ENCODE measurements at places on chromosomes 3 and 15. TPM values are rescaled to one million over a fixed set of nuclear protein-coding genes. Genes with fewer than 3 reads are reported as not detected.

DNA sequence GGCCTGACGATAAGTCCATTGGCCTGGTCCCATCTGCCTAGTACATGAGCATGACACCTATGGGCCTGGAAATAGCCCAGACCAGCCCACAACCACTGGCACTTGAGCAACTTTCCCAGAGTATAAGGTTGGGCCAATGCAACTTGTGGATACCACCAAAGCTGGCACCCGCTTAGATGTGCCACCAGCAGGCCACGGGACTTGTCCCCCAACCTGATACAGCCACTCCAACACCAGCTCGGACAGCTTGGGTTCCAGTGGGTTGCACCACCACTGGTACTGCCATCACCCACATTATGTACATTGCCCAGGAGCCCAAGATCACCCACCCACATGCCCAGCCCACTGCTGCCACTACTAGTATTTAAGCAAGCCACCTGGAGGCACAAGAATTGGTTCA is 381.2 kb downstream of the GBE1 start:
- H3K36me3 ChIP-seq = no peaks in the 10 kb centered on the region
- H3K27me3 ChIP-seq = no peaks in the 10 kb centered on the region
- no peak overlapping the region for H3K4me3 ChIP-seq
- H3K27ac ChIP-seq = no peak overlapping the region

- no peaks in the 10 kb centered on the region for H3K36me3 ChIP-seq
- no peak for DNase-seq
- no peak overlapping the region for H3K27ac ChIP-seq
- H3K4me1 ChIP-seq = peaks cover 21% of the 10 kb centered on the region
These were observed 82.8 kb downstream of the SEMA5B start for GRCh38 chr3:122944671-122945161.

- peaks cover 8% of the 10 kb centered on the region for H3K4me1 ChIP-seq
- no peak for DNase-seq
- H3K27ac ChIP-seq = no peak overlapping the region
- H3K36me3 ChIP-seq = no peaks in the 10 kb centered on the region
- H3K4me3 ChIP-seq = no peak overlapping the region
These were observed 212.1 kb upstream of the P2RY1 start for GRCh38 chr3:152622811-152623167.

- peak overlapping the region; percentile 73 for H3K27ac ChIP-seq
- H3K36me3 ChIP-seq = no peaks in the 10 kb centered on the region
- no peak overlapping the region for H3K4me3 ChIP-seq
- peaks cover 6% of the 10 kb centered on the region for H3K4me1 ChIP-seq
- no peak for DNase-seq
These were observed 24.6 kb upstream of the AP4E1 start for GRCh38 chr15:50883903-50884302.

DNA sequence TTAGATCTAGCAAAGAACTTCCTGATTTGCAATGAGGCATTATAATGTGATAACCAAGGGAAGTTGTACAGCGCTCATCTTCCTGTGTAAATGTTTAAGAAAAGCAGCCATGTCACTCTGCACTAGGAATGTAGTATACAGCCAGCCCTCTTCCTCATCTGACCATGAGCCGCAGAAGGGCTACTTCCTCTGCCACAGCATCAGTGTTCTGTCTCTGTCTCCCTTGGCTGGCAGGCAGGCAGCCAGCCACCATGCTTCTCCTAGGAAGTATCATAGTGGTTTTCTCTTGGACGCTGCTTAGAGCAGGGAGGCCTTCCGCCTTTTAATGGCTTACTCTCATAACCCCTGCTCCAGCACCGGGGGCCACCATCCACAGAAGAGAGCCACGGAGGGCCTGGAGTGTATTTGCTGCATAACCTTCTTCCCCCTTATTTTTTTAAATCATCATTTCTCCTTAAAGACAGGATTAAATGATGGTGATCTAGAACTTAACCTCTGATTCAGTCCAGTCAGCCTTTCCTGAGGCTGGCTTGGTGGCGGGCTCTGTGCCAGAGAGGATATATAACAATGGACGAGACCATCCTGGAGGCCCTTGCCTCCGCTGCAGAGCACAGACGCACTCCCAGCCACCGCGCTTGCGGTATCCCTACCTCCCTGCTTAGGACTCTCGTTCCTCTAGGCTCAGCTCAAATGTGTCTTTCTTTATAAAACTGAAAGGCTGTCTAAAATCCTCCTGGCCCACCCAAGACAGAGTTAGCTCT is 57.3 kb upstream of the PLXNA1 start:
- H3K27me3 ChIP-seq = peaks cover 35% of the 10 kb centered on the region
- no peak for DNase-seq
- H3K4me3 ChIP-seq = no peak overlapping the region
- no peak overlapping the region for H3K27ac ChIP-seq
- H3K4me1 ChIP-seq = peaks cover 25% of the 10 kb centered on the region

DNA sequence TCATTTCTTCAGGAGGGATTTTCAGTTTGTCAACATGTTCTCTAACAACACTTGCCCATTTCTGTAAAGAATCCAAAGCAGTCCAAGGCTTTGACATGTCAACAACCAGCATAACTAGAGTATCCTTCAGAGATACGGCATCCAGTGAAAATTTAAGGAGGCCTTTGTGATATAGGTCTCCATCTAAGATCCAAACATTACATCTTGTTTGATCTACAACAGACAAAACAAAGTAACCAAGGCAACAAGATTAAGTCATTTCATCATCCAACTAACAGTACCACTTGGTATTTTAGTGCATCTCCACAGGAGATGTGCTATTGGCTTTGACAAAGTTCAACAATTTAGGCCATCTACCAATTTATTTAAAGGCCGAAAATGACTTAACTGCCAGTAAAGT is 25.8 kb downstream of the DYNC1LI1 start:
- no peak for DNase-seq
- H3K4me3 ChIP-seq = no peak overlapping the region

- H3K27me3 ChIP-seq = peaks cover 13% of the 10 kb centered on the region
- H3K27ac ChIP-seq = no peak overlapping the region
- no peak for DNase-seq
- H3K36me3 ChIP-seq = no peaks in the 10 kb centered on the region
- no peaks in the 10 kb centered on the region for H3K4me1 ChIP-seq
- no peak overlapping the region for H3K4me3 ChIP-seq
These were observed 17.4 kb upstream of the MINDY4B start for GRCh38 chr3:150922611-150923010.

DNA sequence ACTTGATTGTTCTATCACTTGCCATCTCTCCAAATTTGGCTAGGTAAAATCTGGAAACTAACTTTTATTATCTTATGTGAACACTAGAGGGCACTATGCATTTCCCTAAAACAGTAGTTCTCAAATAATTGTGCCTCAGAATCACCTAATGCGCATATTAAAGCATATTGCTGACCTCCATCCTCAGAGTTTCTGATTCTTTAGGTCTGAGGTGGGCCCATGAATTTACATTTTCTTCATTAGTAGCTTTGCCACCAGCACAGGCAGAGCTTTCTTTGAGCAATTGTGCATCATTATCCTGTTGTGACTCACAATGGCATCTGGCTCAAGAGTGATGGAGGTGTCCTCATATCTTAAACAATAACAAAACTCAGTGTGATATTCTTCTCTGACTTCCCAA is 17.5 kb upstream of the BCHE start:
- no peaks in the 10 kb centered on the region for H3K27me3 ChIP-seq
- no peak overlapping the region for H3K27ac ChIP-seq
- H3K4me1 ChIP-seq = peaks cover 6% of the 10 kb centered on the region
- H3K4me3 ChIP-seq = no peak overlapping the region
- H3K36me3 ChIP-seq = no peaks in the 10 kb centered on the region

DNA sequence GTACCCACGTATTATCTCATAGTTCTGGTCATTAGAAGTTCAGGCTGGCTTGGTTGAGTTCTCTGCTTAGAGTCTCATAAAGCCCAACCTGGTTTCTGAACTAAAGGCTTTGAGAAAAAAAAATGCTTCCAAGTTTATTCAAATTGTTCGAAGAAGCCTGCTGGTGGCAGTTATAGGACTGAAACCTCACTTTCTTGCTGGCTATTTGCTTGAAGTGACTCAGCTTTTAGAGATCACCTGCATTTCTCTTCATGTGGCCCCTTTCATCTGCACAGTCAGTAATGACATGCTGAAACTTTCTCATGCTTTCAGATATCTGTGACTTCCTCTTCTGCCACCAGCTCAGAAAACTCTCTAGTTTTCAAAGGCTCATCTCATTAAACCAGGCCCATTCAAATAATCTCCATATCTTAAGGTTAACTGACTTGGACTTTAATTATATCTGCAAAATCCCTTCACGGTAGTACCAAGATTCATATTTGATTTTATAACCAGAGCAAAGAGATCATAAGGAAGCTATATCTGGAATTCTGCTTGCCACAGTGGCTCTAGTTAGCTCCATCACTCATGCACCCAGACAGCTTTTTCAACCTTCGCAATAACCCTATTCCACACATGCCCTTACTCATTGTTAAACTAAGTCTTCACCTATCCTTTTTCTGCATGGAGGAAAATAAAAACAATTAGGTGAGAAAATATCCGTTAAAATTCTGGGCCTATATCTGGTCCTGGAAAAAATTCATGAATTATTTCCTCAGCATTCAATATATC is 433.8 kb upstream of the CBLB start:
- no peaks in the 10 kb centered on the region for H3K27me3 ChIP-seq
- H3K27ac ChIP-seq = no peak overlapping the region
- no peak overlapping the region for H3K4me3 ChIP-seq
- H3K4me1 ChIP-seq = peaks cover 10% of the 10 kb centered on the region
- no peaks in the 10 kb centered on the region for H3K36me3 ChIP-seq

- no peaks in the 10 kb centered on the region for H3K27me3 ChIP-seq
- H3K27ac ChIP-seq = no peak overlapping the region
- H3K4me1 ChIP-seq = no peaks in the 10 kb centered on the region
- H3K36me3 ChIP-seq = no peaks in the 10 kb centered on the region
- DNase-seq = no peak
- H3K4me3 ChIP-seq = no peak overlapping the region
These were observed 59.5 kb upstream of the DCLK3 start for GRCh38 chr3:36823806-36824205.

GRCh38 chr3:38109580-38110313 is 27.2 kb downstream of the ACAA1 start:
- H3K4me1 ChIP-seq = no peaks in the 10 kb centered on the region
- H3K27ac ChIP-seq = no peak overlapping the region
- DNase-seq = no peak
- H3K27me3 ChIP-seq = no peaks in the 10 kb centered on the region

DNA sequence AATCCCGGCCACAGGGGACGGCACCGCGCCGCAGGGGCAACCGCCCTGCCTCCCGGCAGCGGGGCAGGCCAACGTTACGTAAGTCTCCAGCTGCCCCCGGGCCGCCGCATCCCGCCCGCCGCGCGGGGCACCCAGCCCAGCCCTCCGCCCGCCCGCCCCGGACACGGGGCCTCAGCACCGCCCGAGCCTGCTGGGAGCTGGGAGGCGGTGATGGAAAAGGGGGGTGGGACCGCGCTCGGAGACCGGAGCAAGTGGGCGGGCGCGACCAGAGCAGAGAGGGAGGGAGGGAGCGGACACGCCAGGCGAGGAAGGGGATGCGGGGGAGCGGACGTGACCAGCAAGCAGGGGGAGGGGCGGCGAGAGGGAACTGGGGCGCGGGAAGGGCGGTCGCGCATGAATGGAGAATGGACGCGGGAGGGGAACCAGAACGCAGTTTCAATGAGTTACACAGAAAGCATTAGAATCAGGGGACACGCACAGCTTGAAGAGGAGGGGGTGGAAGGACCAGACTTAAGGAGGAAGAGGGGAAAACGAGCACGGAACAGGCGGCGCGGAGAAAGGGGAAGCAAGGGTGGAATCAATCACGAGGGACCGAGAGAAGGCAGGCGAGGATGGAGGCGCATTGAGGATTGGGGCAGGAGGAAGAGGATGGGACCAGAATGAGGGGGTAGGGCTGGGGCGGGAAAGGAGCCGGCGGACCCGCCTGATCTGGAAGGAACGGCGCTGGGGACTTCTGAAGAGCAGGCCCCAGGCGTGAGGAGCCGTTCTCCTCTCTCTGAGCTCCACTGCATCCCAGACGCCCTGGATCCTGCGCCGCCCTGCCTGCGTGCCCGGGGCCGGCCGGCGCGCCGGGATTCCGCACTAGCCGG is 559 bp downstream of the PKM start:
- peaks cover 15% of the 10 kb centered on the region for H3K36me3 ChIP-seq
- H3K27ac ChIP-seq = peak overlapping the region; percentile 99
- peaks cover 44% of the 10 kb centered on the region for H3K4me1 ChIP-seq
- H3K27me3 ChIP-seq = no peaks in the 10 kb centered on the region

- no peak overlapping the region for H3K4me3 ChIP-seq
- no peak for DNase-seq
- peaks cover 9% of the 10 kb centered on the region for H3K4me1 ChIP-seq
- H3K27ac ChIP-seq = no peak overlapping the region
- peaks cover 5% of the 10 kb centered on the region for H3K27me3 ChIP-seq
- H3K36me3 ChIP-seq = no peaks in the 10 kb centered on the region
These were observed 28.4 kb upstream of the ADAMTS9 start for GRCh38 chr3:64716110-64716710.

DNA sequence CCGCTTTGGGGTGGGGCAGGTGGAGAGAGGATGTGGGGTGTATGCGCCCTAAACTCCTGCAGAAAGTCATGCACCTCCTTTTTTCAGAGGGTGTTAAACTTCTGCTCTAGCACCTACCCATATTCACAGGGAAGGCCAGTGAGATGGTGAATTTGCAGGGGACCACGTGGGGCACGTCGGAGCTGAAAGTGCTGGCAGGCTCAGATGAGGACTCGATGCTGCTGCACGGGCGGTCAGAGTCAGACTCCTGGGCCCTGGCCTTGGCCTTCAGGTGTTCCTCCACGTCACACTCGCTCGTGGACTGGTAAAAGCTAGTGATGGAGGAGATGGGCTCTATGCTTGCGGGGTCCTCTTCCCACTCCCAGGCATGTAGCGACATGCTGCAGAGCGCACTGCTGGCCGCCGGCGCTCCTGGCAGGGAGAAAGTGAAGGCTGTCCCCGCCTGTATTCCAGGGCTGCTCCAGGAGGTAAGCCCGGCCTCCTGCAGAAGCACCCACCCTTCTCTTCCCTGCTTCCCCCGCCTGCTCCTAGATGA is 883 bp downstream of the CFAP92 start:
- H3K4me3 ChIP-seq = peak overlapping the region; percentile 86
- H3K4me1 ChIP-seq = peaks cover 3% of the 10 kb centered on the region
- peak overlapping the region; percentile 65 for H3K27ac ChIP-seq
- H3K27me3 ChIP-seq = peaks cover 23% of the 10 kb centered on the region
- no peak for DNase-seq
- H3K36me3 ChIP-seq = no peaks in the 10 kb centered on the region

DNA sequence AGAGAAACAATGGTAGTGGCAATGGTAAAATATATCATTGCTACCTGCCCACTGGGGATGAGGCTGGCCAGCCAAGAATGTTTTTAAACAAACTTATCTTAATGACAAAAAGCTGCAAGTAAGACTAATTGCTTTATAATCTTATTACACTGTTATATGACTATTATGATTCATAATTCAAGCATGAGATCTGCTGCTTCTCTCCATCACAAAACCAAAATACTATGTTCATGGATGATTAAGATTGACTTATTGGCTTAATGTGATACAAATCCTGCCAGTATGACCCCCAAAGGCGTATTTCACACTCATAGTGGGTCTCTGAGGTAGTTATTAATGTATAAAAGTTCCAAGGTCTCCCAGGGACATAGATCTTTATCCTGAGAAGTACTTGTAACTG is 52.6 kb downstream of the FBN1 start:
- DNase-seq = no peak
- no peak overlapping the region for H3K4me3 ChIP-seq
- no peak overlapping the region for H3K27ac ChIP-seq
- peaks cover 3% of the 10 kb centered on the region for H3K27me3 ChIP-seq

GRCh38 chr3:143850877-143851276 is 2.6 kb upstream of the SLC9A9 start:
- no peak overlapping the region for H3K27ac ChIP-seq
- H3K4me3 ChIP-seq = no peak overlapping the region
- H3K27me3 ChIP-seq = no peaks in the 10 kb centered on the region
- no peaks in the 10 kb centered on the region for H3K36me3 ChIP-seq

The MESP1 gene
- 2.2 TPM for total RNA-seq

The ARGFX gene
- total RNA-seq = not detected

The ZNF80 gene
- not detected for total RNA-seq

The PHLDB2 gene
- 43.5 TPM for total RNA-seq

The MINDY4B gene
- total RNA-seq = not detected

The HEG1 gene
- total RNA-seq = 12.4 TPM

The NXPE3 gene
- total RNA-seq = 12.5 TPM
